CD4-positive, alpha-beta T cell (primary cell): ENCODE measurements at places on chromosomes 4 and X.

GRCh38 chr4:185738038-185738552 lies 73.9 kb downstream of the SORBS2 start:
- DNase-seq = no peak

GRCh38 chrX:116290359-116290758 lies 119.8 kb downstream of the AGTR2 start:
- no peak for DNase-seq

- no peak for DNase-seq
Measured at GRCh38 chrX:147741776-147742175, 169.9 kb upstream of the FMR1 start.

GRCh38 chr4:71609167-71609566 lies 174.7 kb downstream of the GC start:
- DNase-seq = no peak

GRCh38 chr4:113478032-113478431 lies 283.5 kb downstream of the CAMK2D start:
- no peak for DNase-seq

DNA sequence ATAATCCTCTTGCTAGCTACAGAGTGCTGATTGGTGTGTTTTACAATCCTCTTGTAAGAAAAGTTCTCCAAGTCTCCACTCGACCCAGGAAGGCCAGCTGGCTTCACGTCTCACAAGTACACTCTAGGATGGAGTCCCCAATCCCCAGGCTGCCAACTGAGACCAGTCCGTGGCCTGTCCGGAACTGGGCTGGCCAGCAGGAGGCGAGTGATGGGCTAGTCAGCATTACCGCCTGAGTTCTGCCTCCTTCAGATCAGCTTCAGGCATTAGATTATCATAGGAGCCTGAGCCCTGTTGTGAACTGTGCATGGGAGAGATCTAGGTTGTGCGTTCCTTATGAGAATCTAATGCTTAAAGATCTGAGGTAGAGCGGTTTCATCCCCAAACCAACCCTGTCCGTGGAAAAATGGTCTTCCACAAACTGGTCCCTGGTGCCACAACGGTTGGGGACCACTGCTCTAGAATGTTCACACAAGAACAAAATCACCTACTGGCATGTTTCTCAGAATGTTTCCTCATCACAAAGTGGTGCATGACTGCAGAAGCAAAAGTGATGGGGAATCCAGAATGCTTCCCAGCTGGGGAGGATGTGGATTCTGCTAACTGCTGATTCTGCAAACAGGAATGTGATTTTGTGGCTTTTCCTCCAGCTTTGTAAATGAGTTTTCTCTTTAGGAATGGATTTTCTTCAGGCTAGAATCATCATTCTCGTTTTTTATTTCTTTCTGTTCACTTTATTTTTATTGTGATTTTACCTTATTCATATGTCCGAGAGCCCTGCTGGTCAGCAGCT lies 40.9 kb downstream of the SEPTIN11 start:
- DNase-seq = no peak

GRCh38 chr4:150234246-150234645 lies 156.0 kb downstream of the DCLK2 start:
- no peak for DNase-seq

GRCh38 chrX:45769761-45770582 lies 569.3 kb upstream of the DIPK2B start:
- DNase-seq = peak; percentile 73

- no peak for DNase-seq
Measured at GRCh38 chr4:169367826-169368225, 97.1 kb upstream of the SH3RF1 start.

GRCh38 chr4:4763822-4764557 lies 95.5 kb upstream of the MSX1 start:
- DNase-seq = no peak

DNA sequence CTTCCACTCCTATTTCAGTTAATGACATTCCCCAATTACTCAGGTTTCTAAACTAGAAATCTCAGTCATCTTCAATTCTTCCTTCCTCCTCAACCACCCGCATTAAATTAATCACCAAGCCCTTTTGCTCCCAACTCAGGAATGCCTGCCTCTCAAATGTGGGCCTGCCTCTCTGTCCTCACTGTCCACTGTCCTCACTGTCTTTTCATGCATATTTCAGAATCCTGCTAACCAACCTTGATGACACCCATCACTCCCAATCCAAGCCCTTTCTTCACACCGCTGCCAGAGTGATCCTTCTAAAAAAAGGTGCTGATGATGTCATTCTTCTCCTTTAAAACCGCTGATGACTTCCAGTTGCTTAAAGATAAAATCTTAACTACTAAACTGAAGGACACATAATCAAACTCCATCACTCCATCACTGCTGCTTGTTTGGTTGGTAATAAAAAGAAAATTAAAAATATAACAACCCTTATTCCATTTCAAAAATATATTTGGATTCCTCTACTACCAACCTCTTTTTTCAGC lies 5.1 kb upstream of the APBB2 start:
- no peak for DNase-seq
